ENCODE measurements at places on chromosomes 5 and 9. TPM values are rescaled to one million over a fixed set of nuclear protein-coding genes. Genes with fewer than 3 reads are reported as not detected.

Gene CDKN2B-AS1
- 2.5 TPM for polyA plus RNA-seq

Gene PCDHA2
- not detected for polyA plus RNA-seq

Gene PRRT1B
- not detected for polyA plus RNA-seq

Gene FAM153A
- polyA plus RNA-seq, result 8.3 TPM

Gene LECT2
- not detected for polyA plus RNA-seq

Gene IFNK
- not detected for polyA plus RNA-seq

Gene STC2
- polyA plus RNA-seq, result 2.0 TPM

Gene PCDHB5
- 2.1 TPM for polyA plus RNA-seq

Gene MSX2
- polyA plus RNA-seq, result 1.5 TPM

Gene EIF4EBP3
- 7.7 TPM for polyA plus RNA-seq

Gene MAST4
- 42.4 TPM for polyA plus RNA-seq

Gene DRD1
- polyA plus RNA-seq, result 10.2 TPM

Gene PCSK1
- polyA plus RNA-seq, result 0.07 TPM

Gene PLPP7
- polyA plus RNA-seq, result 5.1 TPM

Gene PCDHGA6
- 0.30 TPM for polyA plus RNA-seq

Gene LCN9
- not detected for polyA plus RNA-seq

Gene ANKRD33B
- polyA plus RNA-seq, result 4.2 TPM

Gene KIAA0825
- polyA plus RNA-seq, result 9.3 TPM

Gene SYK
- polyA plus RNA-seq, result not detected
